ENCODE measurements at places on chromosomes 7 and 10.

DNA sequence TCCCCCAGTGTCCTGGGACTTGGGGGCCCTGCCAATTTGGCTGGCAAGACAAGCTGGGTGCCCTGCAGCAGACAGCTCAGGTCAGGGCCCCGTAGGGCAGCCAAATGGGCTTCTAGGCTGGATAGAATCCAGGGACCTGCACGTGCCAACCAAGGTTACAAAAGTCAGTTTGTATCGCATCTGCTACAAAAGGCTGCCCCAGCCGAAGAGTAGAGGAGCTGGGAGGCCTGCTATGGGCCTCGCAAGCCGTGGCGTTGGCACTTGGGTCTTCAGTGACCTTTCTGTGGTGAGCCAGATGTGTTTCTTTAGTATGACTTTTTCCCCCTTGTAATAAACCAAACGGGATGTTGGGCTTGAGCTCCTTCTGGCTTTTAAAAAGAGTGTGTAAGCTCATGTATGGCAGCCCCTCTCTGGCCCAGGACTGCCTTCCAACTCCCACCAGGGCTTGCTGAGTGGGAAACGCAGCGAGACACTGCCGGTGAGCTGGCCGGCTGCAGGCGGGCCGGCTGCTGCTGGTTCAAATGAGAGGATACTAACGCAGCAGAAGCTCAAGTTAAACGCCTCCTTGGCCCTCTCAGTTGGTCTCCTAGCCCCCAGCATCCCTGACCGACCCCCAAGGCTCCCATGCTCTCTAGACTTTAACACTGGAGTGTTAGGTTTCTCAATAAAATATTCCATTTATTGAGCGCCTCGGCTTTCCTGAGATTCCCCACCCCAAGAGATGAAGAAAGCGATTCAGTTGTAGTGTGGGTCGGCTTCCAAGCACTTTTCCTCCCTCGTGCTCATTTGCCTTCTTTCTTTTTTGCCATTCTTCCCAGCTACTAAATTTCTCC lies 3.1 kb upstream of the HOXA10 start:
- no peak for DNase-seq

- DNase-seq, result no peak
Observed at GRCh38 chr7:140901941-140902302, 22.8 kb downstream of the BRAF start.

- no peak for DNase-seq
Observed at GRCh38 chr10:89734616-89735015, 33.2 kb downstream of the KIF20B start.

DNA sequence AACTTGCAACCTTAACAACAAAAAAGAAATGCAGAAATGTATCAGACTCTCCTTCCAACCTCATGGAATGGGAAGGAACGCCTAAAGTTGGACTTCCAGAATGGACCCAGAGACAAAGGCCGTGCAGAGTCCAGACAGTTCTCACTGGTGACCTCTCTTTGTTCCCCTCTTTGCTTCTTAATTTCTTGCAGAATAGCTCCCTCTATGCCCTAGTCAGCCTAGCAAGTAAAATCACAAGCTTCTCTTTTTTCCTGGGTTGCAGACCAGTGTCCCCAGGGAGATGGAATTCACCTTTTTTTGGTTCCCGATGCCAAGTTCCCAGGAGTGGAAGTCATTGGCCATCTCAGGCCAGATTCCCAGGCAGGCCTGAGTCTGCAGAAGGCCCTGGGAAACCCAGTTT lies 278.0 kb downstream of the CCSER2 start:
- no peak for DNase-seq

GRCh38 chr10:21518641-21519396 lies 6.7 kb downstream of the SKIDA1 start:
- no peak for DNase-seq

- DNase-seq, result no peak
Observed at GRCh38 chr10:33265621-33266020, 68.8 kb downstream of the NRP1 start.

DNA sequence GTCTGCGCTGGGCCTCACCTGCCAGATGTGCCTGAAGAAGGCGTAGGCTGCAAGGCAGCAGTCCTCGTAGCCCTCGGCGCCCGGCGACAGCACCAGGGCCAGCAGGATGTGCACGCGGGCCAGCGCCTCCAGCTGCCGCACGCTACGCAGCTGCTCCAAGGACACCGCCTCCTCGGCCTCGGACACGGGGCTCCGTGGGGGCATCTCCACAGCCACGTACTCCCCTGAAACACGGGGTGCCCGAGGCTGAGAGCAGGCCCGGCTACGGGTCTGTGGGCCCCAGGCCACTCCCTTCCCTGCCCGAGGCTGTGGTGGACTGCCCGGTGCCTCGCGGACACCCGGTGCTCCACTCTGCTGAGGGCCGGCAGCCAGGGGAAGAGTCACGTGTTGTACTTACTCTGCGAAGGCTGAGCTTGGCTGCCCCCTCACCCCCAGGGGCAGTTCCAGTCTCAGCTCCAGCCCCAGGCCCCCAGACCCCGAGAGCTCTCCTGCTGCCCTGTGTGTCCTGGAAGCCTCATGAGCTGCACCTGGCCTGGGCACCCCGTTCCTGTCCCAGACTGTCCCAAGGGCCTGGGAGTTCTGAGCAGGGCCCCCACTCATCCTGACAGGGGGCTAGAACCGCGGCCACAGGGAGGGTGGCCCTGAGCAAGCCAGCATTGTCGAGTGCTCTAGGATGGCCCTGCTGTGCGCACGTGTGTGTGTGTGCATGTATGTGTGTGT lies 62.8 kb downstream of the CFAP46 start:
- DNase-seq, result no peak

GRCh38 chr10:70597856-70598815 lies 4.4 kb downstream of the PRF1 start:
- no peak for DNase-seq

Data from hematopoietic multipotent progenitor cell treated with erythropoietin and hydrocortisone succinate and interleukin-3 and kit ligand, for 8 days (in vitro differentiated cells).